ENCODE measurements at places on chromosomes 16 and 17.

DNA sequence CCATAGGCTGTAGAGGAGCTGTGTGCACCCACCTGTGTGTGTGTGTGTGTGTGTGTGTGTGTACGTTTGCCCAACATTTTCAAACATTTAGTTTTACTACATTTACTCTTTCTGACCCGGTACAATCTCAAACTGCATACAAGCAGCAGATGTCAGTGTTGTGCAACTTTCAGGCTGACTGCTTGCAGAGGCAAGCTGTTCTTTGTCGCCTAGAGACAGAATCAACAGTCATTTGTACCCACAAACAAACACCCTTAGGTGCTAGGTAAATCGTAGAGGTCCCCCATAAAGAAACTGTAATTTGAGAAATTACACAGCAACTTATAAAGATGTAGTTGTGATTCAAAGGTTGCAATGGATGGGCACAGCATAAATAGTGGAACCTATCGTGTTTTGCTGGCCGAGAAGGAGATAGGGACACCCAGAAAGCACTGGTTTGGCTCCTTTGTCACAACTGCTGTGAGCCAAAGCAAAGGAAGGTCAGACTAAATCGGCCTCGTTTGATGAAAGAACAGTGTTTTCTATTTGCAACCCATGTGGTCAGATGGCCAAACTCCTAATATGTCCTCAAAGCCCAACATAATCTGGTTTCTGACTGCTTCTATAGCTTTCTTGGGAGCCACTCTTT, 478.4 kb downstream of the TOX3 start:
- DNase-seq: peak; percentile 52

DNA sequence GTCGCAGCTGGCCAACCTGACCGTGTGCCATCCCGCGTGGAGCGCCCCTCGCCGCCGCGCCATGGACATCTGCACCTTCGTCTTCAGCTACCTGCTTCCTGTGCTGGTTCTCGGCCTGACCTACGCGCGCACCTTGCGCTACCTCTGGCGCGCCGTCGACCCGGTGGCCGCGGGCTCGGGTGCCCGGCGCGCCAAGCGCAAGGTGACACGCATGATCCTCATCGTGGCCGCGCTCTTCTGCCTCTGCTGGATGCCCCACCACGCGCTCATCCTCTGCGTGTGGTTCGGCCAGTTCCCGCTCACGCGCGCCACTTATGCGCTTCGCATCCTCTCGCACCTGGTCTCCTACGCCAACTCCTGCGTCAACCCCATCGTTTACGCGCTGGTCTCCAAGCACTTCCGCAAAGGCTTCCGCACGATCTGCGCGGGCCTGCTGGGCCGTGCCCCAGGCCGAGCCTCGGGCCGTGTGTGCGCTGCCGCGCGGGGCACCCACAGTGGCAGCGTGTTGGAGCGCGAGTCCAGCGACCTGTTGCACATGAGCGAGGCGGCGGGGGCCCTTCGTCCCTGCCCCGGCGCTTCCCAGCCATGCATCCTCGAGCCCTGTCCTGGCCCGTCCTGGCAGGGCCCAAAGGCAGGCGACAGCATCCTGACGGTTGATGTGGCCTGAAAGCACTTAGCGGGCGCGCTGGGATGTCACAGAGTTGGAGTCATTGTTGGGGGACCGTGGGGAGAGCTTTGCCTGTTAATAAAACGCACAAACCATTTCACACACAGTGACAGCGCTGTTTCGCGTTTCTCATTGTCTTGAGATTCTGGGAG, 2.0 kb upstream of the ZACN start:
- peak; percentile 40 for DNase-seq

DNA sequence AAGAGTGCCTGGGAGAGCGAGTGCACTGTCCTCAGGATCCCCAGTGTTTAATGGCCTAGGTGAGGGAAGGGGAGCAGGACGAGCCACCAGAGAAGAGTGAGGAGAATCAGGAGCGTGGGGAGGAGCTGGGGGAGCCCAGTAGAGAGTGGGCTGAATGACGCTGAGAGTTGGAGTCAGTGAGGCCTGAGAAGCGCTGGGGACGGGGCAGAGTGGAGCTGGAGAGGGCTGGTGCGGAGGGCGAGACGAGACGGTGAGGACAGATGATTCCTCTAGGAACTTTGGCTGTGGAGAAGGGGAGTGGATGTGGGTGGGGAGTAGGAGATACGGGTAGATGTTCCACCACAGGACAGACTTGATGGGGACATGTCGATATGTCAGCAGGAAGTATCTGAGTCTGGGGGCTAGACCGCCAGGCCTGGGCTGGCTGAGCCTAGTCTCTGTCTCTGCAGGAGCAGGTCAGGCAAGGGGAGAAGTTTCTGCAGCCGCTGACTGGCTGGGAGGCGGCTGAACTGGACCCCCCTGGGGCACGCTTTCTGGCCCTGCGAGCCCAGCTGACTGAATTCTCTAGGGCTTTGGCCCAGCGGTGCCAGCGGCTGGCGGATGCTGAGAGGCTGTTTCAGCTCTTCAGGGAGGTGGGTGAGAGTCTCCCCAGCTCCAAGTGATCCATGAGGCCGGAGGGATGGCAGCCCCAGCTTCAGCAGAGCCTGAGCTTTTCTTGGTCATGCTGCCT, 4.7 kb downstream of the PLEKHG4 start:
- no peak for DNase-seq

GRCh38 chr17:55735731-55736405, 13.2 kb upstream of the TMEM100 start:
- no peak for DNase-seq

GRCh38 chr16:3623642-3624041, 12.2 kb upstream of the SLX4 start:
- peak; percentile 25 for DNase-seq

DNA sequence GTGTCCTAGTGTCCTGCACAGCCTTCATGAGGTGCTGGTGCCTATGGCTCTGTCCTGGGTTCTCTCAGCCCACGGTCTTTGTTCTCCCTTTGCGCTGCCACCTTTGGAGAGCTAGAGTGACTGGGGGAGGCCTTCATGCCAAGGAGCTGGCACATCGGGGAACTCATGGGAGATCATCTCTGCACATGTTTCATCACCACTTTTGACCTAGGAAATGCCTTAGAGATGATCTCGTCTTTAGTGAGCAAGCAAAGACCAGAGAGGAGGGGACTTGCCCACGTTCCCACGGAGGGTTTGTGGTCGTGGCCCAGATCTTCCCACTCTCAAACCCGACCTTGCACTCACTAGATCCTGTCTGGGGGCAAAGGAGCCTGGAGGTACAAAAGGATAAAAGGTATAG, 23.5 kb downstream of the TBX4 start:
- no peak for DNase-seq

DNA sequence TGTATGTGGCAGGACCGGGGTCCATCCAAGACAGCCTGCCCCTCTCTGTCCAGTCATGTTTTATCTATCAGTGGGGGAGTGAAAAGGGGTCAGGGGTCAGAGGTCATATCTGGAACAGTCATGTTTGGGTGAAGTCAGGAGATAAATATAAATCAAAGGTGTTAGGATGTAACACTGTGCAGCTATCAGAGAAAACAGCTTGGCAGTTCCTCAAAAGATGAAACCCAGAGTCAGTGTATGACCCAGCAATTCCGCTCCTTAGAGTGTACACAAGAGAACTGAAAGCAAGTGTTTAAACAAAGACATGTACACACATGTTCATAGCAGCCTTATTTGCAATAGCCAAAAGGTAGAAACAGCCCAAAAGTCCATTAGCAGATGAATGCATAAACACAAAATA, 361.3 kb downstream of the FOXL1 start:
- DNase-seq: no peak

DNA sequence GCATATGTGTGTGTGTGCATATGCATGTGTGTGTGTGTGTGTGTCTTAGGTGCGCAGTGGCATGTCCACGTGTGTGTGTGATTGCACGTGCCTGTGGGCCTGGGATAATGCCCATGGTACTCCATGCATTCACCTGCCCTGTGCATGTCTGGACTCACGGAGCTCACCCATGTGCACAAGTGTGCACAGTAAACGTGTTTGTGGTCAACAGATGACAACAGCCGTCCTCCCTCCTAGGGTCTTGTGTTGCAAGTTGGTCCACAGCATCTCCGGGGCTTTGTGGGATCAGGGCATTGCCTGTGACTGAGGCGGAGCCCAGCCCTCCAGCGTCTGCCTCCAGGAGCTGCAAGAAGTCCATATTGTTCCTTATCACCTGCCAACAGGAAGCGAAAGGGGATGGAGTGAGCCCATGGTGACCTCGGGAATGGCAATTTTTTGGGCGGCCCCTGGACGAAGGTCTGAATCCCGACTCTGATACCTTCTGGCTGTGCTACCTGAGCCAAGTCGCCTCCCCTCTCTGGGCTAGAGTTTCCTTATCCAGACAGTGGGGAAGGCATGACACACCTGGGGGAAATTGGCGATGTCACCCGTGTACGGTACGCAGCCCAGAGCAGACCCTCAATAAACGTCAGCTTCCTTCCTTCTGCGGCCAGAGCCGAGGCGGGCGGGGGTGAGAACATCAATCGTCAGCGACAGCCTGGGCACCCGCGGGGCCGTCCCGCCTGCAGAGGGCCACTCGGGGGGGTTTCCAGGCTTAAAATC, 47.6 kb downstream of the IL21R start:
- no peak for DNase-seq

DNA sequence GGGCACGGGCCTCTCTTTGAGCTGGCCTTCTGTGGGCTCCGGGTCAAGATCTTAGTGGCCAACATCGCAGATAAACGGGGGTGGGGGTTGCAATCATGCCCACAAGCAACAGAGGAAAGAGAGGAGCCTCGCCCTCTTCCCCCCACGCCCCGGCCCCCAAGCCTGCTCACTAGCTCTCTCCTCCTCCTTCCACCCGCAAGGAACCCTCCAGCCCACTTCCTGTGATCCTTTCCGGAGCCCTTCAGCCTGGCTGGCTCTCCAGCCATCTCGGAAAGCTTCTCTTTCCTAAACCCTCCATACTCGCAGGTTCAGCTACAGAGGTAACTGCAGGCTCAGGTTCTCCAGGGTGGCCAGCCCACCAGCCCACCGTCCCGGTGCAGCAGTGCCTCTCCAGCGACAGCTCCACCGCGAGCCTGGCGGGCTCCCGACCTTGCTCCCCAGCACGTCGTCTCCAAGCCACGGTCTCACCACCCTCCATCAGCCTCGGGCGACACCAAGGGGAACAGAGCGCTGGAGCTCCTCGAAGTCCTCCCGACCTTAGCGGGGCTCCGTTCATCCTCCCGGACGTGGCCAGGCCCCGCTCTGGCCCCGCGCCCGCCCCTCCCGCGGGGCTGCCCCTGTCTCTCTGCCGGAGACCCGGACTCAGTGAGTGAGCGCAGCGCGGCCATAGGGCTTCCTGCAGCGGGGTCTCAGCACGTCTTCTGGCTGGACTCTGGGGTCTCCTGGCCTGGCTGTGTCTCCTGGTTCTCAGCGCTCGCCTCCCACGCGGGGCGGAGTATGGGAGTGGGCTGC, 12.9 kb upstream of the ODF4 start:
- peak; percentile 26 for DNase-seq

DNA sequence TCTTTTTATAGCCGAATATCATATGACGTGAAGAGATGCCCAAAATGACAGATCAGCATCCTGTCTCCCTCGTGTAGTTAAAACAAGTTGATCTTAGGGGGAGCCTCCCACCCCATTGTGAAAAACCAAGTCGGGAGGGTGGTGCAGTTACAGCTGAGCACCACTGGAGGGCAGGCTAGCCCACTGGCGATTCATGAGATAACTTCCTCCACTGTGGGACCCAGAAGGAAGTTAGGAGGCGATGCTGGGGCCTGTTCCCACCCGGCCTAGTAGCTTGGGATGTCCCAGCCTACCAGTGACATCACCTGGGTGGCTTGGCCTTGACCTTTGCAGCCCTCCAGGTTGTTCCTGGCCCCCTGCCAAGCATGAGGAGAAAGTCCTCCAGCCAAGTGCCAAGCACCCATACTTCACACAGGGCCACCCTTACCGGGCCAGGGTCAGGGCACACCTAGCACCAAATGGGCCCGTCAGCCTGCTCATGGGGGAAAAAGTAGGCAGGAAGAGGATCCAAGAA, 8.1 kb upstream of the CPNE2 start:
- peak; percentile 68 for DNase-seq

DNA sequence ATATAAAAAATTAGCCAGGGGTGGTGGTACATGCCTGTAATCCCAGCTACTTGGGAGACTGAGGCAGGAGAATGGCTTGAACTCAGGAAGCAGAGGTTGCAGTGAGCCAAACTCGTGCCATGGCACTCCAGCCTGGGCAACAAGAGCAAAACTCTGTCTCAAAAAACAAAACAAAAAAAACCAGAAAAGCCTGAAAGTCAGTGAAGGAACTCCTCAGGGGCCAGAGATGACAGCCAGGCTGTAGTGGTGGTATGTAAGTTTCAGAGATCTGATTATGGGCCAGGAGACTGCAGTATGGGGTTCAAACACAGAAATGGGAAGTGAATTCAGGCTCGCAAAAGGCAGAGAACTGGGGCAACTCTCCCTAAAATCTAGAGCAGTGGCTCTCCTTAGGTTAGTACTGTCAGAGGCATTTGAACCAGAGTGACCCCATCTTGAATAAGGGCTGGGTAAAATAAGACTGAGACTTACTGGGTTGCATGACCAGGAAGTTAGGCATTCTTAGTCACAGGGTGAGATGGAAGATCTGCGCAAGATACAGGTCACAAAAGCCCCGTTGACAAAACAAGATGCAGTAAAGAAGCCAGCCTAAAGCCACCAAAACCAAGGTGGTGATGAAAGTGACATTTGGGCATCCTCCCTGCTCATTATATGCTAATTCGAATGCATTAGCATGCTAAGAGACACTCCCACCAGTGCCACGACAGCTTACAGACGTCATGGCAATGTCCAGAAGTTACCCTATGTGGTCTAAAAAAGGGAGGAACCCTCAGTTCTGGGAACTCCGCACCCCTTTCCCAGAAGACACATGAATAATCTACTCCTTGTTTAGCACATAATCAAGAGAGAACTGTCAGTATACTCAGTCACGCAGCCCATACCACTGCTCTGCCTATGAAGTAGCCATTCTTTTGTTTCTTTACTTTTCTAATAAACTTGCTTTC, 120.2 kb upstream of the XYLT1 start:
- DNase-seq: no peak

- no peak for DNase-seq
Observed at GRCh38 chr17:73990290-73990689, 213.2 kb upstream of the RPL38 start.

DNA sequence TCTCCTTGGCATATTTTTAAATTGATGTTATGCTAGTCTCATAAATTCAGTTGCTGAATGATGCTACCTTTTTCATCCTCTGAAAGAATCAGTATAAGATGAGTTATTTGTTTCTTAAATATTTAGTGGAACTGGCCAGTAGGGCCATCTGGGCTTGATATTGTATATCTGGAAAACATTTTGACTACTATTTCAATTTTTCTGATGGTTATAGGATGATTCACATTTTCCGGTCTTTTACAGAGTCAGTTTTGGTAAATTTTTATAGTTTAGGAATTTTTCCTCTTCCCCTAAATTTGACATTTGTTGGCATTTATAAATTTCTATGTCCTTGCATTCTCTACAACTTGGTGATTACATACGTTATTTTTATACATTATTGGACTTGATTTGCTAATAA, 296.3 kb upstream of the AXIN2 start:
- no peak for DNase-seq
